Effector memory CD8-positive, alpha-beta T cell (primary cell): ENCODE measurements at places on chromosomes 3 and 15.

GRCh38 chr3:117844676-117845075 lies 1135.1 kb downstream of the TUSC7 start:
- DNase-seq = no peak

DNA sequence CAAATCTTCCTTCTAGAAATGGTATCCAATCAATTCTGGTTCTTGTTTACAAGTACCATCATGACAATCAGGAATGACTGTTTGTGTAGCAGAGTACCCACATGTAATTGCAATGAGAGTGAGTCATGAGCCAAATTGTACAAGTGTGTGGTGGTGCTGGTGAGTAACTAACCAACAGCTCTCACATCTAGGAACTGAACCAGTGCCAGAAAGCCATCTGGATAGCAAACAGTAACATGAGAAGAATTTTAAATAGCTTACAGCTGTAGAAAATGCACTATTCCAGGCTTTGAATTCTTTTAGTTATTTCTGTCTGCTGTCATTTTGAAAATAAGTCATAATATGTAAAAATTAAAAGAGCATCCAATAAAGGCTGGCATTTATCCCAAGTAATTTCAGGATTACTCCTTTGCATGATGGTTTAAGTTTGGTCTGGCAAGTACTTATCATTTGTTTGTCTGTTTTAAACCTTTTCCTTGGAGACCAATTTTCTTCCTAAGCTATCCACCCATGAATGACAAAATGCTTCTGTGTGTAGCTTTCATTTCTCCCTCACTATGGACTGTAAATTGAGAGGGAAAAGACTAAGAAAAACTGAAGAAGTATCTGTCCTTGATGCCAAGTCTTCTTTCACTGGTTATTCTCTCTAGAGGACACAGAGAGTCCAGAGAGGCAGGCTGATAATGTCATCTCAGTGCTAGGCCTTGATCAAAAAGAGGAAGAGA lies 60.0 kb downstream of the PIK3CB start:
- no peak for DNase-seq

DNA sequence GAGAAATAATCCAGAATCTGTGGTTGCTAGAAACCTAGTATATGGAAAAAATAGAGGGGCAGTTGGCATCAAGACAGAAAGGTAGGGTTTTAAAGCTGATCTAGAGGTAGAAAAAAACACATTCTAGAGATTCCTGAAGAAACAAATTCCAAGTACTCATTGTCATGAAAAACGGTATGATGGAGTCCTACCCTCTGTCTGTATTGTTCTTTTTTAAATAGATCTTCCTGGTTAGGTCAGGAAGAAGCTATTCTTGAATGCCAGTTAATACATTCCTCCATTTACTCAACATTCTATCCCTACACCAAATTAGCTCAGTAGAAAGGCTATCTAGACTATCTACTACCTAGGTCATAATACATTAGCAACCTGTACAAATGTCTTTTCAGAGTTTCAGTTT lies 364.7 kb downstream of the FHIT start:
- DNase-seq = no peak

- no peak for DNase-seq
These were observed 110.4 kb downstream of the FILIP1L start for GRCh38 chr3:100003609-100004503.

DNA sequence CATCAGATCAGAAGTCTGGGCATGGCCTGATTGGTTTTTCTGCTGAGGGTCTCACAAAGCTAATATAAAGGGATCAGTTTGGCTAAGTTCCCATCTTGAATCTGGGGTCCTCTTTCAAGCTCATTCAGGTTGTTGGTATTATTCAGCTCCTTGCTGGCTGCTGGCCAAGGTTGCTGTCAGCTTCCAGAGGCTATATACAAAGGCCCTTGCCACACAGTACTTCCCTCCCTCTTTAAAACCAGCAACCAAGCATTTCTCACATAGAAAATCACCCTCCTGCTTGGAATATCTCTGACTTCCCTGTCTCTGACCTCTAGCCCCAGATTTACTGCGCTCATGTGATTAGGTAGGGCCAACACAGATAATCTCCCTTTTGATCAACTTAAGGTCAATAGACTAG lies 442.9 kb downstream of the ERC2 start:
- DNase-seq = no peak

DNA sequence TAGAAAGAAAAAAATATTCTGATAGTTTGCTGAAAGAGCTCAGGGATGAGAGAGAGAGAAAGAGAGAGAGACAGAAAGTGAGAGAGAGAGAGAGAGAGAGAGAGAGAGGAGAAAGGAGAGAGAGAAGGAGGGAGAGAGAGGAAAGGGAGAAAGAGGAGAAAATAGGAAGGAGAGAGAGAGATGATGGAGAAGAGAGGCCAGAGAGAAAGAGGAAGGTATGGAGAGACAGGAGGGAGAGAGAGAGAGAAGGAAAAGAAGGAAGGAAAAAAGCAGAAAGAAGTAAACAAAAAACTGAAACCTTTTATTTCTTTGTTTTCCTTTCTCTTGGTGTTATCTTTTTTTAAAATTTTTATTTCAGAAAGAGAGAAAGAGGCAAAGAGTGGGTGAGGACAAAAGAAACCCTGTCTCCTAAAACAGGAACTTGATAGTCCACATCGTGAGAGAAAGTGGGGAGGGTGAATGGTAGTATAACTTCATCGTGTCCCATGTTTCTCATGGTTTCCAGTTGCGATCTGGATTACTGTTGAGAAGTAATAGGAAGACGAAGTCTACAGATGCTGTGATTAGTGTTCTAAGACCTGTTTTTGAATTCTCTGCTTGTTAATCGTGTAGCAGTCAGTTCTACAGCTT lies 279.7 kb downstream of the LPP start:
- no peak for DNase-seq

- no peak for DNase-seq
These were observed 311.5 kb downstream of the CACNA2D3 start for GRCh38 chr3:54433846-54434245.

GRCh38 chr3:35776346-35776745 lies 137.0 kb downstream of the ARPP21 start:
- DNase-seq = no peak

DNA sequence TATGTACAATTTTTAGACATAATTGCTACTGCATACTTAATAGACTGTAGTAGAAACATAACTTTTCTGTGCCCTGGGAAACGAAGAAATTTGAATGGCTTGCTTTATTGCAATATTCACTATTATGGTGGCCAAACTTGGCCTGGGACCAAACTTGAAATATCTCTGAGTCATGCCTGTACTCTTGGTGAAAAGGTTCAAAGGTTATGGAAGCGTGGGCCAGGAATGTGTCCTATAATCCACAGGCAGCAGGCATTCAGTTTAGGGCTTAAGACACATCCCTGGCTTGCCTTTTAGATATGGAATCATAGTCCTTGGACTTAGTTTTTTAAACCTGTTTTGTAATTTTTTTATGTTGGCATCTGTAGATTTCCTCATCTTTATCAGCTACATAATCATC lies 124.3 kb downstream of the LRIG1 start:
- no peak for DNase-seq

- no peak for DNase-seq
These were observed 198.3 kb downstream of the ERC2 start for GRCh38 chr3:56269755-56270535.

- no peak for DNase-seq
These were observed 115.4 kb downstream of the MYLK start for GRCh38 chr3:123768480-123769355.

DNA sequence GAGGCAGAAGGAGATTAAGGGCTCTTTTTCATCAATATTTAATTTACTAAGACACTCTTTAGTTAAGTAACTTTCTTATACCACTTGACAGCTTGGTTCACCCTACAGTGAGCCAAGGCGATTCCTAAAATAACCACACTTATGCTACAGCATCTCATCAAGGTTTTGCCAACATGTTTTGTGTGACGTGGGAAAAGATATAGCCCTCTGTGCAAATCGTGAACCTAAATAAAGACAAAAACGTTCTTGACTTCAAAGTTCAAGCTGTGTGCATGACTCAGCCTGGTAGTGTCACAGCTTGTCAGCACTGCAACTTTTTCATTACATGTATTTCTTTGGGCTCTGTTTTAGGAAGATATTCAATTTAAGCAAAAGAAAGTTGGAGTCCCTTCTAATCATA lies 297.0 kb upstream of the EPHA3 start:
- DNase-seq = no peak

GRCh38 chr15:50353251-50353974 lies 1.6 kb downstream of the GABPB1 start:
- DNase-seq = no peak

DNA sequence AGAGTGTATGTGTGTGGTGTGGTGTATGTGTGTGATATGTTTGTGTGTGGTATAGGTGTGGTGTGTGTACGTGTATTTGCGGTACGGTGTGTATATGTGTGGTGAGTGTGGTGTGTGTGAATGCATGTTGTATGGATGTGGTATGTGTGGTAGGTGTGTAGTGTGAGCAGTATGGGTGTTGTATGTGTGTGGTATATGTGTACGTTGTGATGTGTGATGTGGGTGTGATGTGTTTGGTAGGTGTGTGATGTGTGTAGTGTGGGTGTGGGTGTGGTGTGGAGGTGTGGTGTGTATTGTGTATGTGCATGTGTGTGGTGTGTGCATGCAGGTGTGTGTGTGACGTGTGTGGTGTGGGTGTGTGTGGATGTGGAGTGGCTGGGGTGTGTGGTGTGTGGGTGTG lies 58.7 kb downstream of the EFCAB12 start:
- DNase-seq = no peak

DNA sequence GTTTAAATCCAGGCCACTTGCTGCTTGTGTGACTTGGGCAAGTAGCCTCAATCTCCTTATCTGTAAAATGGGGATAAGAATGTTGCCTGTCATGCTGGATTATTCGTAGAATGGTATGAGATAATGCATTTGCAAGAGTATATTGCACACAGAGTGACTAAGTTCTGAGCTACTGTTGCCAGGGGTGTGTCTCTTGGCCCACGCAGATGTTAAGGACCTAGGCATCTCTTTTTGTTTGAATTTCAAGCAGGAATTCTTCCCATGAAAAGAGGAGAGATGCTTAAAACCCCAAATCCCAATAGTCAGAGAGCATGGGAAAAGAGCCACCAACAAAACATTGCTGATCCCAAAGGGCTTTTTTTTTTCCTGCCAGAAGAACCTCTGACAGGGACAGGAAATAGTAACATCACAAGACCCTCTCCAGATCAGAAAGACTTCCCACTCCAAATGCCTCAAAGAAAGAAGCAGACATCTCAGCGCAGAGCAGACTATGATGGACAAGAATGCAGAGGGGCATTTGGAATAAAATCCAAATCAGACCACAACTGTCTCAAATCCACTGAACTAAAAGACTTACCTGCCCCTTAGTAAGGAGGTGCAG lies 90.5 kb downstream of the MRPL46 start:
- DNase-seq = no peak

DNA sequence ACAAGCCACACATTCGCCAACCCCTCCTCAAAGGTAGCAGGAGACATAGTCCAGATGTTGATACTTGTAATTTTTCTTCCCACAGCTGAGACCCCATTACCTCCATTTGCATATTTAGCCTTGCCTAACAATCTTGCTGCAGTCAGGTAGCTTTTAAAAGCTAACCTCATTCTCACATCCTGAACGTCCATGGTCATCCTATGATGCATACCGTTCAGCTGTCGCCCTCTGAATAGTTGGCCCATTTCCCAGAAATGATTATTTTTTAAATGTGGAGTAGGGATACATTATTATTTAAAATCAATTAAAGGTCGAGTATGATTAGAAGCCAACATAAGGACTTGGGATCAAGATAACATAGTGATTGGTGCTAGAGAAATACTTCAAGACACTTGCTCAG lies 165.0 kb downstream of the MEX3B start:
- no peak for DNase-seq

GRCh38 chr3:134709561-134710312 lies 58.9 kb upstream of the KY start:
- DNase-seq = no peak

- DNase-seq = no peak
These were observed 424 bp downstream of the EAF2 start for GRCh38 chr3:121835465-121835801.

DNA sequence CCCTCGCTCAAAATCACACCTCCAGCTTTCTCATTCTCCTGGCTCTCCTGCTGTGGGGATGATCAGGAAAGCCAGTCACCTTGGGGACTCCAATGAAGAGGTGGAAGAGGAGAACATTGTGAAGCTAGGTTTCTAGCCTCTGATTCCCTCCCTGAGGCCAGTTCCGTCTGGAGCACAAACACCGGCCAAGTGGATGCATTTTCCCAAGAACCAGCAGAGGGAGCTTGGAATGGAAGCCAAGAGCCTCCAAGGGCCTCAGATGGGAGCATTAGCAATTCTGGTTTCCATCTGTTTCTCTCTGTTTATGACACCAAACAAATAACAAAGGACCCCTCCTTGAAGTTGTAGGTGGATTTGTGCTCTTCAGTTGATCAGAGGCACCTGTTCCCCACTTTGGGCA lies 40.6 kb upstream of the NMNAT3 start:
- no peak for DNase-seq

- no peak for DNase-seq
These were observed 9.0 kb downstream of the AQP9 start for GRCh38 chr15:58147171-58147611.

DNA sequence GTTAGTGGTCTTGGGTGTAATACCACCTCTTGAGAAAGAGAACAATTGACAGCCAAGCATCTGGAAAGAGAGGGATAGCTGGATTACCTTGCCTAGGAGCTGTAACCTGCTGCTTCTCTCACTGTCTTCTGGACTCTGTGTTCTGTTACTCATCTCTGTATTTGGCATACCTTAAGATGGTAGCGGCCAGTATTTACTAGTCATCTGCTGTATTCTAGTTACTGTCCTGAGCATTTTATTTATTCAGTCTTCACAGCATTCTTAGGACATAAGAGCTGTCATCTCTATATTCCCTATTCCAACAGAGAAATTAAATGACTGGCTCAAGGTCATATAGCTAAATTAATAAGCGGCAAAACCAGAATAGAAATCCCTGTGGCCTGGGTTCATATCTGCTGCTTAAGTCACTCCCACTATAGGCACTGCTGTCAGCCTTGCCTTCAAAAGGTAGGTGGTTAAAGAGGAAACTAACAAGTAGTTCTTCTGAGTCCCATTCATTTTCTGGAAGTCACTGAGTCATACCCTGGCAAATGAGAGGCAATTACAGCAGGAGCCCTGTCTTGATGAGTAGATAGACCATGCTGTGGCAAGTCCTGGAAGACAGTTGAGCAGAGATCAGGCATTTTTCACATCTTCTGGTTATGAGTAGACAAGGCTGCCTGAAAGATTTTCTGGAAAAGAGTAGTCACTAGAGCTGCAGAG lies 68.2 kb downstream of the RAB7A start:
- DNase-seq = no peak

DNA sequence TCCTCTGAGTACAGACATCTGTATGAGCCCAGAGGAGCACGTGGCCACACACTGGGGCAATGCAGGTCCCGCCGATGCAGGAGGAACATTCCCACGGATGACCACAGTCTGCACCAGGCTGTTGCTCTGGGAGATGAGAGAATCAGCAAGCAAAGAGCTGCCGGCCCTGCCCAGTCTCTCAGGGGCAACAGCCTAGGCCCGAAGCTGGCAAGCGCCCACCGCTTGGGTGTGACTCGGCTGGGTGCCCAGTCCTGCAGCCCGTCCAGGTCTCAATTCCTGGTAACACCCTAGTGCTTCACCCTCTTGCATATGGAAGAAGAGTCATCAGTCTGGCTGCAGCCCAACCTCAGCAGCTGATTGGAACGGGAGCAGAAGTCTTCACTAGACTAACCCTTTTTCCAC lies 153.7 kb upstream of the HES1 start:
- no peak for DNase-seq

GRCh38 chr15:25094519-25094918 lies 139.7 kb downstream of the SNRPN start:
- DNase-seq = no peak
